ENCODE measurements at places on chromosomes 12 and 14.

DNA sequence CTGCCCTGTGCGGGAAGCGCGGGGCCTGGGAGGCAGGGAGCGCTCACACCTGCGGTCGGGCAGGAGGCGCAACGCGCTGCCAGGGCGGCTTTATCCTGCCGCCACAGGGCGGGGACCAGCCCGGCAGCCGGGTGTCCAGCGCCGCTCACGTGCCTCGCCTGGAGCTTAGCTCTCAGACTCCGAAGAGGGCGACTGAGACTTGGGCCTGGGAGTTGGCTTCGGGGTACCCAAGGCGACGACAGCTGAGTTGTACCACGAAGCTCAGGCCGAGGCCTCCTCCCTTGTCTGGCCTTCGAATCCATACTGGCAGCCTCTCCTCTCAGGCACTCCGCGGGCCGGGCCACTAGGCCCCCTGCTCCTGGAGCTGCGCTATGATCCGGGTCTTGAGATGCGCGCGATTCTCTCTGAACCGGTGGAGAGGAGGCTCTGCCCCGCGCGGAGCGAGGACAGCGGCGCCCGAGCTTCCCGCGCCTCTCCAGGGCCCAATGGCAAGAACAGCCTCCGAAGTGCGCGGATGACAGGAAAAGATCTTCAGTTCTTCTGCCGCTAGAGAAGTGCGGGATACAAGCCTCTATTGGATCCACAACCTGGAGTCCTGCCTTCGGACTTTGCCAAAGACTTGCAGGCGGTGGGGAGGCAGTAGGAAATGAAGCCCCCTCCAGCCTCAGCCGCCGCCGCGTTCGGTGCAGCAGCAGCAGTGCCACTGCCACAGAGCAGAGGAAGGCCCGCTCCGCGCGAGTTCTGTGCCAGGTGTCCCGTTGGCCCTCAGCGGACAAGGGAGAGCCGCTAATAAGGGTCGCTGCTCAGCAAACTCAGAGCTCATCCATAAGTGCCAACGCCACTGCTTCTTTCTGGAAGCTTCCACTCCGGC lies 6.8 kb downstream of the SIX1 start:
- DNase-seq = no peak

GRCh38 chr12:18383203-18383602 lies 121.9 kb downstream of the PIK3C2G start:
- no peak for DNase-seq

DNA sequence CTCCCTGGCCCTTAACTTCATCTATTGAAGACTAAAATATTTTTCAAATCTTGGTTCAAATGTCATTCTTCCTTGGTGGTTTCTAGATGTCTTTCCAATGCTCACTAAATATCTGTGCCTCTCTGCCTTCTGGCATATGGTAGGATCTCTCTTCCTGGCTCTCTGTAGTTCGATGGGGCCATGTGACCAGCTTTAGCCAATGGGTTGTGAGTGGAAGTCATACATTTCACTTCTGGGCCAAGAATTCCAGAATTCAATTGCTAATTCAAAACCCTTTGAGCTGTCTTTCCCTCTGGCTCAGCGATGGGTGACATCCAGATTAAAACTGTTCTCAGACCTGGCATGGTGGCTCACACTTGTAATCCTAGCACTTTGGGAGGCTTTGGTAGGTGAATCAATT lies 25.8 kb upstream of the CTDSP2 start:
- no peak for DNase-seq

DNA sequence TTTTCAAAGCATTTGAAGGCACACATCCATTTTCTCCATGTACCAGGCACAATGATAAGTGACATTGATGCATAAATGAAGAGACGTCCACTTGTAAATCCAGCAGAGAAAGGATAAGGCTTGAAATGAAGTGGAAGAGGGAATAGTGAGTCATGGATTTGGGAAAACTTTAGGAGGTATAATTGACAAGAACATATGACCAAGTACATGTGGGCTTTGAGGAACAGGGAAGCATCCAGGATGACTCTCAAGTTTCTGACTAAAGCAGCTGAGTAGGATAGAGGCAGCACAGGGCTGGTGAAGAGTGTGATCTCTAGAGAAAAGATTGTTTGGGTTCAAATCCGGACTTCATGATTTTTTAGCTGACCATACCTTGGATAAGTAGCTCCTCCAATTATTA lies 43.6 kb upstream of the SYT1 start:
- DNase-seq = no peak

- DNase-seq = no peak
These were observed 23.6 kb downstream of the RFLNA start for GRCh38 chr12:124318278-124319020.

DNA sequence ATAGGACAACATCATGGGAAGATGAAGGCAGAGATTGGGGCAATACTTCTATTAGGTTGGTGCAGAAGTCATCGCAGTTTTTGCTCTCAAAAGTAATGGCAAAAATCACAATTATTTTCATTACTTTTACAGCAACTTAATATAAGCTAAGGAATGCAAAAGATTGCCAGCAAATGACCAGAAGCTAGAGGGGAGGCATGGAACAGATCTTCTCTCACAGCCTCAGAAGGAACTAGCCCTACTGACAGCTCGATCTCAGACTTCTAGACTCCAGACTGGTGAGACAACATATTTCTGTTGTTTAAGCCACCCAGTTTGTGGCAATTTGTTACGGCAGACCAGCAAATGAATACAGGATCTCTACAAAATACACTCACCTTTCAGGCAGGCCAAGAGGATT lies 348.5 kb upstream of the TBX3 start:
- DNase-seq = no peak

- no peak for DNase-seq
These were observed 308.4 kb downstream of the BCL11B start for GRCh38 chr14:98963610-98964009.

DNA sequence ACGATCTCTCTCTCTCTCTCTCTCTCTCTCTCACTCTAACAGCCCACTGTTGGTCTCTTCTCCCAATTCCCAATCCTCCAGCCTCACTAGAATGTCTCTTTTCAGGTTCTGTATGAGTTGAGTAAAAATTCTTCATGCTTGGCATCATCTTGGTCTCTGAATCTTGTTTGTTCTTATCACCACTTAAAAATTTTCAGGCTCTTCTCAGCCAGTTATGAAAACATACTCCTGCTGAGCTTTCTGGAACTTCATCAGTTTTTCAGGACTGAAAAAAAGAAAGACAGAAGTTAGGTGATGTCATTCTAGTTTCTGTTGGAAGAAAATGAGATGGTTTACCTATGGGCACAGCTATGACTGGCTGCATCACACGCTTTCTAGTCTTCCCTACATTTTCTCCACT lies 11.5 kb upstream of the IL22 start:
- DNase-seq = no peak

DNA sequence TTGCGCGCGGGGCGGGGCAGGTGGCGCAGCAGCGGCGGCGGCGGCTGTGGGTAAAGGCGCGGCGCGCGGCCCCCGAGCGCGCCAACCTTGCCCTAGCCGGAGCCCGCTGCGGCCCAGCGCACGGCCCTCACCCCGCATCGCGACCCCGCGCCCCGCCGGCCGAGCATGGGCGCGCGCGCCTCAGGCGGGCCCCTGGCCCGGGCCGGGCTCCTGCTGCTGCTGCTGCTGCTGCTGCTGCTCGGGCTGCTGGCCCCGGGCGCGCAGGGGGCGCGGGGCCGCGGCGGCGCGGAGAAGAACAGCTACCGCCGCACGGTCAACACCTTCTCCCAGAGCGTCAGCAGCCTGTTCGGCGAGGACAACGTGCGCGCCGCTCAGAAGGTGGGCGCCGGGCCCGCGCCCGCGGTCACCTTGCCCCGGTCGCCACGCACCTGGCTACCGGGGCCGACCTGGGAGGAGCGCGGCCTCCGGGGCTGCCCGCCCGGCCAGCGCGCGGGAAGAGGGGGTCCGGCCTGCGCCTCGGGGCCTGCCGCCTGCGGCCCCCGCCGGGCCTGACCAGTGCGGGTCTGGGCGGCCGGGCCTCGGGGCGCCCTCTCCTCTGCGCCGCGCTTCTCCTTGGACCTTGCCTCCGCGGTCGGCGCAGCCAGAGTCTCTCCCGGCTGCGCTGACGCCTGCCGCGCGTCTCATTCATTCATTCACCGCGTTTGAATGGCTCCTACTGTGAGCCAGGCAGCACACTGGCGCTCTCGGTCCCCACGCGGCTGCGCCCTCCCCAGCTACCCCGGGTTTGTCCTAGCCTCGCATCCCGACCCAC lies at the start of gene BRI3BP:
Gene BRI3BP (plus strand): TSS at position 20 of the 811 bp plus-strand sequence. CDS start 146 bp downstream, at position 166.
- DNase-seq = no peak

- no peak for DNase-seq
These were observed 9.3 kb downstream of the EML1 start for GRCh38 chr14:99802301-99803105.

DNA sequence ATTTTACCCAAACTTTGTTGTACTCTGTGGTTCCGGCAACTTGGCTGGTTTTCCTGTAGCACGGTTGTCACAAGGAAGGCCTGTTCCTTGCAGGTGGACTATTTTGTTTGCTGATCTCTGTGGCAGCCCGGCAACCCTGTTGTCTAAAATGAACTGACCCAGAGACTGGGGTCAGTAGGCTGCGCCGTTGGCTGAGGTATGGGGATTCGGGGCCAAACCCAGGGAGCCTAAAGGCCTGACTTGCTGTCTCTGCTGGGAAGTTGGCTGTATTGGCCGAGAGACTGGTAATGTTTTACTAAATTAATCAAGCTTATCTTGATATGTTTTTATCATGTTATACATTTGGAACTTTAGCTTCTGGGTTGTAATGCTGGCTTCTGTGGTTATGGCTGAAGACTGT lies 13.8 kb downstream of the SMIM41 start:
- DNase-seq = no peak

DNA sequence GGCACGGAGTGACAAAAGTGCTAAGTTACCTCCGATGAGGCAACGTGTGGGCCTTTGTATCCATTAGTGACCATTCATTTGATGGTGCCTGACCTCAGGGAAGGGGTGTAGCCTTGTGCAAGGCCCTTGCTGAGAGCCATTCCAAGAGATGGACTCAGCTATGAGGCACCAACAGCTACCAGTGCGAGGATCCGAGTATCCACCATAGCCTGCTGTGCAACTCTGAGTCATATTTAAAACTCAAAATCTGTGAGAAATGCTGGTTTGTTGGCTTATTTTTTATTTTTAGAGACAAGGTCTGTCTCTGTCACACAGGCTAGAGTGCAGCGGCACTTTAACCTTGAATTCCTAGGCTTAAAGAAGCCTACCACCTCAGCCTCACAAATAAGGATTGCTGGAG lies 25.1 kb upstream of the WNK1 start:
- no peak for DNase-seq

DNA sequence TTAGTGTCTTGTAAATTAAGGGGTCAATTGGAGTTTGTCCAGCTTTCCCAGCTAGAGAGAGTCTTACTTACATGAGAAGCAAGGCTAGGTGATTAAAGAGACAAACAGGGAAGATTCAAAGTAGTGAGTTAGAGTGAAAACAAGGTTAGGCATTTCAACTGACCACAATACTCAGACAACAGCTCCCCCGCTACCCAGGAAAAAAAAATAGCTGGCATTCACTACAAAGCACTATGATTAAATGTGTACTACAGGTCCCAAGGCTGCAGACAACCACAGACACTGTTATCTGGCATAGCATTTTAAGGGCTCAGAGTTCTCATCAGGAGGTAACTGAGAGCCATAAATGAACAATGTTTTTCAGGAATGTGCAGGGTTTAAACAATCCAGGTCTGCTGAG lies 680.9 kb downstream of the TMEM121 start:
- DNase-seq = no peak

- DNase-seq = no peak
These were observed 9.5 kb downstream of the NDRG2 start for GRCh38 chr14:21015312-21015711.

DNA sequence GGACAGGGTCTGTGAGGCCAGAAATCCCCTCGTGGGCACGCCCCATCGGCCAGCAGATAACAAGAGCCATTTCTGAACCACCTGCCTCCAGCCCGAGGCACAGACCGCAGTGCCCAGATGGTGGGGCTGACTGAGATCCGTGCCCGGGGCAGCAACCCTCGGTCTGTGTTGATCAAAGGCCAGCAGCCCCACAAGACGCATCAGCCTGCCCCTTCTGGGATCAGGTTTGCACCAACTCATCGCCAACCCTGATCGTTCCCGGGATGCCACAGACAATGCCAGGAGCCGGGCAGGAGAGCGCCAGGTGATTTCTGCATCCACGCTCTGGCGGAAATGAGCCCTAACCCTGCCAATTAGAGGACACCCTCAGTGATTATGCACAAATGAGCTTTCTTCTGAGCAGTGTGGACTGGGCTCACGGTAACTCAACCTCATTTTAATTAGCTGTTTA lies 64.5 kb downstream of the TESC start:
- no peak for DNase-seq

DNA sequence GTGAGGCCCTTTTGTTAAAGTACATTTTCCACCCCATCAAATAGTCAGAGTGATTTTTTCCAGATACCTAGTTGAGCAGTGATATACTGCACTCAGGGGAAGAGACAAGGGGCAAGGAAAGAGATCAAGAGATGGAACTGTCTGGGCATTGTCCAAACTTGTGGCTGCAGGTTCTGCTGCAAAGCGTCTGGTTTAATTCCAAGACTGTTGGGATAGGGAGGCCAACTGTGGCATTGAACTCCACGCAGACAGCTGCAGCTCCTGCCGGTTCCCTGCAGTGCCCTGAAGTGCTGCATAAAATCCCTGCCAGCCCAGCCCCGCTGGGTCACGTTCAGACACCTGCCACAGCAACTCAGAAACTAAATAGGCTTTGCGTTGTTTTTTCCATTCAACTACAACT lies 30.5 kb downstream of the RPH3A start:
- no peak for DNase-seq

- DNase-seq = no peak
These were observed 74.2 kb upstream of the NCOR2 start for GRCh38 chr12:124641591-124641990.

- no peak for DNase-seq
These were observed 216.1 kb downstream of the SLC15A4 start for GRCh38 chr12:128607641-128608040.

- no peak for DNase-seq
These were observed 61.8 kb downstream of the TSPAN9 start for GRCh38 chr12:3138941-3139511.

GRCh38 chr14:99878563-99878962 lies 85.3 kb downstream of the EML1 start:
- no peak for DNase-seq

- no peak for DNase-seq
These were observed 2.3 kb upstream of the SLC25A3 start for GRCh38 chr12:98591209-98591608.

GRCh38 chr12:50103767-50104321 lies at the start of gene GPD1:
Gene GPD1, plus strand, starts transcription at chr12:50104008. Its CDS starts 43 bp downstream, at chr12:50104051.
- no peak for DNase-seq

- no peak for DNase-seq
These were observed 25.5 kb downstream of the TSPAN11 start for GRCh38 chr12:30952015-30952414.
